Cerebellum (tissue), 4 donors: ENCODE measurements at places on chromosomes 3 and 15.
A peak's percentile ranks its signal among the peaks of the same experiment; 100 is the strongest.

- no peak for DNase-seq
These were observed 692.9 kb downstream of the ZPLD1 start for GRCh38 chr3:103127737-103128136.

- no peak for DNase-seq
These were observed 8.3 kb downstream of the PSTPIP1 start for GRCh38 chr15:77002954-77003912.

DNA sequence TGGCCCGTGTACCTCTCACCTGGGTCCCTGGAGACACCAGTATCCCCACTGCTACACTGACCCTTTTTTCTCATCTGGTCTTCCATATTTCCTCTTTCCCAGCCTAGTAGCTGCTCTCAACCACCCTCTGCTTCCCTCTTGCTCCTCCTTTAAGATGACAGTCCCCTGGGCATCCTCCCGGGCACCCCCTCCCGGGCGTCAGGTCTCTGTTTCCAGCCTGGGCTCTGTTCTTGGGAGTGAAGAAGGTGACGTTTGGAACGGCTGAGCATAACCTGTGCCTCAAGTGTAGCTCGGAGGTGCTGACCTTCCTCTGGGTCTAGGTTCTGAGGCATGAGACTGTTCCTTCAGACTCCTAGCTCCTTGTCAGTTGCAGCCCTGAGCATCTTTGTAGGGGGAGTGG is 101.2 kb downstream of the VGLL4 start:
- no peak for DNase-seq

DNA sequence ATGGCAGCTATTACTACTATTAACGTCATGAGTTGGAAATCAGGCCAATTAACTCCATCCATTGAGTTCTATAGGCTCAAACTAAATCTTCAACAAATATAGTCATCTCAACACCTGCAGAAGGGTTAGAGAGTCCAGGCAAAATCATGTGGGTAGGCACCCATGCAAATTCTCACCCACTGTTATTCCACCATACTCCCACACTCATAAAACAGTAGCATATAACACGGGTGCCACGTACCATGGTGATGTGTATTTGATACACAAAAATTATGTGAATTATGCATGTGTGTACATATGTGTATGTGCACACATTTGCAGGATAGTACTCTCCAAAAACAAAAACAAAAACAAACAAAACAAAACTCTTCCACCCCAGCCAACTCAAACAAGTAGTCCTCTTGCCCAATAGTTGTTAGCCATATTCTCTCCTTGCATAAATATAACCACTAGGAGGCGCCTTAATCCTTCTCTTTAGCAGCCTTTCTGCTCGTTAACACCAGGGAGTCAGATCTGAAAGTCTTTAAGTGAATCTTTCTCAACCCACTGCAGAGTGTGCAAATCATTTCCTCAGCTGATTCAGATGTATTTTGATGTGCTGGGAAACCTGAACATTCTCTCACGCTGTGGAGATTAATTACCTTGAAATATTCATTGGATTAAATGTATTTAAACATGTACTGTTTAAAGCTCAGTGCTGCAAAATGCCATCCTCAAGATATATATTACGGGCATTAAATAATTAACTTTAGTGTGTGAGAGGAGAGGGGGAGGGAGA is 38.0 kb upstream of the COPB2 start:
- peak; percentile 52 for DNase-seq

DNA sequence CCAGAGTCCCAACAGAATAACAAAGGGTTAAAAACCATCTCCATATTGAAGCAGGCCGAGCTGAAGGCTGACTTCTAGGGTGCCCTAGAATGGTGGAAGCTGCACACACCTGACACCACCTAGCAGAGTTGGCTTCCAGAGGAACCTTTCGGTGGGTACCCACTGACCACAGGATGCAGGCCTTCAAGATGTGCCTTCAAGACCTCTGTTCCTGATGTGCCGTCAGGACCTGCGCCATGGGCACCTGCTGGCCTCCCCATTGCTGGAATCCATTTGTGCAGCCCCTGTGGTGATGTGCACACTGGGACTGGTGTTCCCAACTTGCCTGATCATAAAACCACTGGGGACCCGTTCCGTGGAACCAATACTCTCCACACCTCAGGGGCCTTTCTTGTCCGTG is 35.7 kb upstream of the RPL32 start:
- DNase-seq: no peak

DNA sequence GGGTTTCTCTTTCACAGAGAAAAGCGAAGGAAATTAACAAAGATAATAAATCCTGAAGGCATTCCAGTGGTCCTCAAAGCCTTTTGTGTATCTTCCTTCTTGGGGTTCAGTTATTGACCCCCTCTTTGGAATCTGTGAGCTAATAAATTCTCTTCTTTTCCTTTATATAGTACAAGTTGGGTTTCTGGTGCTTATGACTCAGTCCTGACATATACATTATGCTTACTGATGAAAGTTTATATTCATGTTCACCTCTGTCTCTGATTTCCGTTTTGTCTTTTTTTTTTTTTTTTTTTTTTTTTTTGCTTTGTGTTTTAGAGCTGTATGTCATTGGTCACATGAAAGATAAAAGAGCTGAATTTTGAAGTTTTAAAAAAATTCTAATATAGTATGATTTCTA is 230.7 kb upstream of the RBMS3 start:
- DNase-seq: no peak

DNA sequence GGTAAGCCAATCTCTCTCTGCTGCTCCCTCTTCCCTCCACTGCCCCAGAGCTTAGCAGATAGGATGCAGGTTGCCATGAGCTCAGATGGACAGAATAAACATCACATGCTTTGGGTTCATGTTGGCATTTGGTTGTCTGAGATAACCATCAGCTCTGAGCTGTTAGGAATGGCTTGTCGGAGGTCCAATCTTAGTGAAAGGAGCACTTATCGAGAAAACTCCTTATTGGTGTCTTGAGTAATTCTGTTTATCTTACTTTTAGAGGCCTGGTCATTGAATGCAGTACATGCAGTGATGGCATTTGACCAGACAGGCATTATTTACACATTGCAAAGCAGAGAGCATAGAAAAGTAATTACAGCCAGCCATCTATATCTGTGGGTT is 99.7 kb downstream of the CEMIP start:
- DNase-seq: no peak

DNA sequence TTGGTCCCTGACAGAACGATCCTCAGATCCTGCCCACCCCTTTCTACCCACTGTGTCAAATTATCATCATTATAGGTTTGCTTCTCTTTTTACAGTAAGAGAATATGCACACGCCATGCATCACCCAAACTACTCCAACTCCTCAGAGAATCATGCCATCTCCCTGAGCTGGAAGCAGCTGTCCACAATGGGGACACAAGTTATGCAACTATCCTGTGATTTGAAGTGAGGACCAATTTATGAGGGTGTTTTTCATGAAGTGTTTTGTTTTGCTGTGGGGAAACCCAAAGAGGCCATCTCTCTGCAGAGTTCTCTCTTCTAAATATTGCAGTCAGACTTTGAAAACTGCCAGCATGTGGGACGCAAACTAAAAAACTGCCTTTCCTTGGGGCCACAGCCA is 35.8 kb upstream of the TNFSF10 start:
- no peak for DNase-seq

DNA sequence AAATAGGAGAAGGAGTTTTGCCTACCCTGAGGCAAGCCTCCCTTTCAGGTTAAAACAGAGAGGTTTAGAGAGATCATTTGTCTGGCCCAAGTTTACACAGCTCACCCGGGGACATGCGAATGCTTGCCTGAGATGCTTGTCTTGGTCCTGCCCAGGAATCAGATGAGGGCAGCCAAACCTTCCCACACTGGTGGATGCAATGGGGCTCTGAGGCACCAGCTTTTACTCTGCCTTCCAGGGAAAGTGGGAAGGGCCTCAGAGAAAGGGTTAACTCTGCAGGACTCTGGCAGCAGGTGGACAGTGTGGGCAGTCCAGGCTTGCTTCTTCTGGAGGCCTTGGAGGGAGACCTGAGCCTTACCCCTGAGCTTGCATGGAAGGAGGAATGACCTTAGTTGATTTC is 90.0 kb downstream of the LRRK1 start:
- no peak for DNase-seq

- no peak for DNase-seq
These were observed 19.6 kb downstream of the PLXND1 start for GRCh38 chr3:129586746-129587430.

DNA sequence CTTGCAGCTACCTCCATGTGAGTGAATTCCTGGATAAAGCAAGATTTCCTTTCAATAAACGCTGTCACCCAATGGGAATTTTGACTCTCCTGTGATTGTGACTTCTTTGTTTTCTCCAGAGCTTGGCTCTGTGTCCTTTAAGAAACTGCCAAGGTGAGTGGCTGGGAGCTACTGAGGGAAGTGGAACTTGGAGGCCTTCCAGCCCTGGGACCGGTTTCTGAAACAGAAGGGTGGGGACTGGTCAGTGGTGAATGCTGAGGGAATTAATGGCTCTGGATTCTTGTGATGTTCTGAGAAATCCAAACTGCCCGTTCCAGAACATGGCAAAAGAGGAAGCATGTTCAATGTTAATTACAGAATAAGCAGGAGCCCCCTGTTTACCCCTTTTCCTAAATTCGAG is 41.1 kb upstream of the MYZAP start:
- DNase-seq: no peak
